Heart left ventricle (tissue), 16 donors: ENCODE measurements at places on chromosomes 2 and 18.

GRCh38 chr2:160332318-160332717, 132.2 kb upstream of the ITGB6 start:
- DNase-seq = peak; percentile 38

GRCh38 chr2:96551605-96552314, 15.2 kb downstream of the ARID5A start:
- no peak for DNase-seq

- peak; percentile 52 for DNase-seq
Measured at GRCh38 chr2:40451918-40452605, at the start of gene SLC8A1. Gene SLC8A1, minus strand, starts transcription at chr2:40452090.

- no peak for DNase-seq
Measured at GRCh38 chr18:26470011-26470637, 78.2 kb downstream of the KCTD1 start.

DNA sequence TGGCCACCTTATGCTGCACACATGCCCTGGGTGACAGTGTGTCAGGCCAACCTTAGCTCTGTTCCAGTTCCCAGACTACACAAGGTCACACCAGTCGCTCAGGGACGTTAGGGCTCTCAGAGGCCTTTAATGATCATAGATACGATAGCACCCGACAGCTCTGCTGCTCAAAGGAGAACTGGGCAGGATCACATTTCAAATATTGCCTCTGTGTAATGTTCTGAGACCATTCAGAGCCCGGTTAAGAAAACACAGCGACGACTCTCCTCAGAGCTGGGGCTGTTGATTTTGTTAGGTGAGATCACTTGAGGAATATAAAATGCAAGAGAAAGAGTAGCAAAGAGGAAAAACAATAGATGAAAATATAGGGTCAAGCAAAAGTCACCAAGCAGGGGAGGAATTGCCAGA, 166.6 kb upstream of the TANK start:
- no peak for DNase-seq

GRCh38 chr2:215301994-215302393, 9.9 kb upstream of the ATIC start:
- DNase-seq = no peak

DNA sequence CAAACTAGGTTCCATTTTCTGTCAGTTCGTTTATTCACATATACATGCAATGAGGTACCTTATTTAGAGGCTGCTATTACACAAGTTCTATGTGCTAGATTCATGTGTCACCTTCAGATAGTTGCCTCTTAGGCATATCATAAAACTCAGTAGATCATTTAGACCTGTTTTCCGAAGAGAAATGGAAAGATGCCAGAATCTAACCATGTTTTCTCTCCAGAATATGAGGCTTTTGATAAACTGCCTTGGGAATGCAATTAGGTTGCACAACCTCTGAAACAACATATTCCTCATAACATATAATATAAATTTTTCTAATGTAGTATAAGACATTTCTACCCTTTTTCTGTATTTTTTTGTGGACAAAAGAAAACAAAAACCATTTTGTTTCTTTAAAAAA, 108.1 kb downstream of the PRPF40A start:
- no peak for DNase-seq

DNA sequence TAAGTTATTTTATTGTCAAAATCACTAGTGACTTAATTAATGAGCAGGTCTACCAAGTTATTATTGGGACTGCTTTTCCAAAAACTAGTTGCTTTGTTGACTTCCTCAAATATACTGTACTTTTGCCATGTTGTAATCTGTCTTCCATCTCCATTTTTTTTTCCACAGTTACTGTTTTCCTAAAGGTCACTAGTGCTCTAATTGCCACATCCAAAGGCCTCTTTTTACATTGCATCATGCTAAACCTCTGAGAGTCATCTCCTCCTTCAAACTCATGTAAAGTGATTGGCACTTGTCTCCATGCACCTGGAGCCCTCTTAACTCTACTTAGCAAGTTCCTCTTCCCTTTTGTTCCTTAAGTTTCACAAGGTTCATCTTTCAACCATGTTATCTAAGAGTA, 11.8 kb downstream of the PMAIP1 start:
- no peak for DNase-seq

DNA sequence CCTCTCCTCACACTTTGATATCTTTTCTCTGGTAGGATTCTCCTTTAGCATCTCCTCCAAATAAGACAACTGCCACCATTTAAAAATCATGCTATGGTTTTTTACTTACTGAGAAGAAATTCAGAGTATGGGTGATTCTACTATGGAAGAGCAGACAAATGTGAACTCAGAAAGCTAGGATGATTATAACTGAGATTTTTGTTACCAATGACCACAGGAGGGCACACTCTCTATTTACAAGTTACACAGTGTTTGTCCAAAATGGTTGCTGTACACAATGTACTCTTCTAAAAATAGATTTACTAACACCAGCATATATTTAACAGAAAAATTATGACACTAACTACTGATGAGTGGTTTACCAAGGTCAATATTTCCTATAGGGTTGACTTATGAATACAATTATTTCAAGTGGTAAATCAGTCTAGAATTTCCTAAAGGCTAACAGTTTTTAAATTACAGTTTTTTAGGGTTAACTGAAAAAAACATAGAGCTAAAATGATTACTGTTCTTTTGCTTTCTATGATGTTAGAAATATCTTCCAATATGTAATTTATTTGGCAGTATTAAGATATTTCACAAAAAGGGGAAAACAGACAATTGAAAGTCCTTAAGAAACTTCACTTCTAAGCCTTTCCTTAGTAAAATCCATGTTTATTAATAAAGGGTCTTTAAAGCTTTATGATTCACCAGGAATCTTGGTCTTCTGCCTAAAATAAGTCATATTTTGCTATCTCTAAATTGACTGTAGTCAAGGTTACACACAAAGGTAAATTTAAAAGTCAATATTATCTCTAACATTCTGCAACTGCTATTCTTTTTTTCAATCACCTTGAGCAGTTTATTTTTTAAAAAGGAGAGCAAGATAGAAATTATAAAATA, 57.2 kb downstream of the MAP4K3 start:
- DNase-seq = peak; percentile 22

DNA sequence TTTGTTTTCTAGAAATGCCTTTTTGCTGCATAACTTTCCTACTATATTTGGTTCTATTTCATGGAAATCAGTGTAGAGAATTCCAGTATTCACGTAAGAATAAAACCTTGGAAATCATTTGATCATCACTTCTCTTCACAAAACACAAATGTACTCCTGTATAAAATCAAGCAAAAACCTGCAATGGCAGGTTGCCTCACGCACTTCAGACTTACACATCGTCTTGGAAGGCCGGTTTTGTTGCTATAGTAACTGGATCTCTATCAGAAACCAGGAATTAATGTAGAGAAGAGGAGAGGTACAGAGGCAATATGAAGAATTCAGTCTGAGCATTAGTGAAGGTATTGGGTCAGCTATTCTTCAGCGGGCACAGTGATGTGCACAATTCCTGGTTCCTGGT, 370.7 kb upstream of the CYRIA start:
- DNase-seq = no peak

GRCh38 chr2:30611583-30611982, 164.5 kb downstream of the LCLAT1 start:
- DNase-seq = no peak

GRCh38 chr2:71064754-71065621, 3.5 kb upstream of the NAGK start:
- no peak for DNase-seq

GRCh38 chr18:41731884-41732283, 223.2 kb upstream of the PIK3C3 start:
- no peak for DNase-seq

- DNase-seq = peak; percentile 23
Measured at GRCh38 chr2:54208364-54209240, 47.4 kb downstream of the TSPYL6 start.

DNA sequence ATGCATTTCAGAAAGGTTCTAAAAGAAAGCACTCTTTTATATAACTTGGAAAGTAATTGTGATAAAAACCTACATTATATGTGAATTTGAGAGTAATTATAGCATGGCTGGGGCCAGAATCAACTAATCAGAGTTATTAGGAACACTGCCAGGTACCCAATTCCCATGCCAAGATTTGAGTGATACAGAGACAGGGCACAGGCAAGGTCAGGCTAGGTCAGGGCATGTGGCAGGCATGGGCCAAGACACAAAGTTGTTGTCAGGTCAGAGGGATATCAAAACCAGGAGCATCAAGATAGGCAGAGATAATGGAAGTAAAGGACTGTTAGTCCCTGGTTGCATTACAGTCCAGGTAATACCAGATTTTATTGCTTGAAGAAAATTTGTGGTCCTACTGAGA, 87.4 kb downstream of the MYO3B start:
- no peak for DNase-seq

DNA sequence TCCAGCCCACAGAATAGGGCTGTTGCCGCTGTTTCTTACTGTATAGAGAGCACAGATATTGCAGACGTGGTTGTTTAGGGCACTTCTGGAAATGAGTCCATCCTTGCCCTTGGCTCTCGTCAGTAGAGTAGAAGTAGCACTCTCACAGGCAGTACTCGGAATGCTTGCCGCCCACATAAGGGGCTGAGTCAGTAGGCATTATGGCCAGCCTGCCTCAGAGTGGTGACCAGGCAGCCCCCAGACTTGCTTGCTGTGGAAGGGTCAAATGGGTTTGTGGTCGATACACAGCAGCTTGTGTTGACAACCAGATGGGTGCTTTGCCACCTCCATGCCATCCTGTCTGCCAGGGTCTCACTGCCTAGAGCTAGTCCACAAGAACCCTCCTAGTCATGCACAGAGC, 38.7 kb downstream of the PLEKHB2 start:
- no peak for DNase-seq

GRCh38 chr2:11079136-11079824, 76.0 kb upstream of the SLC66A3 start:
- DNase-seq = no peak

DNA sequence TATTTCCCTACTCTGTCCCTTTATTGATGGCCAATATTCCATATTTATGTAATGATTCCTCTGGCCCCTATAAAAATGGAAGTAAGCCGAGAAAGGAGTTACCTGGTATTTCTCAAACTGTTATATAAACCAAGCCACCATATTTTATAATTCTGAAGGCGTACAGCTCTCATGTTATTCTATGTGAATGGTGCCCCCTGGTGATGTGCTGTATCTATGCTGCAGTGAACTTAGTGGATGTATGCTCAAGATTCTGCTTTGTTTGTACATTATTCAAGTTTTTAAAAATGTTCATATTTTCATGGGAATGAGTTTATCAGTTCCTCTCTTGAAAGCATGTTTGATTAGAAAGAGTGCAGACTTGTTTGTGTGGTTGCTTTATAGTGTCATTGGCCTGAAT, 194.5 kb upstream of the LRRTM1 start:
- peak; percentile 39 for DNase-seq

GRCh38 chr2:38873763-38874162, 2.0 kb downstream of the DHX57 start:
- no peak for DNase-seq

DNA sequence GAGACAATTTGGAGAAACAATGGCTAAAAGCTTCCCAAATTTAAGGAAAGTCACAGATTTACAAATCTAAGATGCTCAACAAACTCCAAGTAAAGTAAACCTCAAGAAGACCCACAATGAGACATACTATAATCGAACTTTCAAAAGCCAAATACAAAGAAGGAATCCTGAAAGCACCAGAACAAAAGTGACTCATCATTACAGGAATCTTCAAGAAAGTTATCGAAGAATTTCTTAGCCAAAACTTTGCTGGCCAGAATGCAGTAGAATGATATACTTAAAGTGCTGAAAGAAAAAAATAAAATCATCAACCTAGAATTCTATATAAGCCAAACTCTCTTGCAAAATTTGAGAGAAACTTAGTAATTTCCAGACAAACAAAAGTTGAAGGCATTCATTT, 106.5 kb upstream of the TMEM200C start:
- no peak for DNase-seq

GRCh38 chr18:23049698-23050373, 85.4 kb upstream of the CABLES1 start:
- DNase-seq = no peak

- peak; percentile 91 for DNase-seq
Measured at GRCh38 chr2:95121407-95122196, at the start of gene MRPS5. Gene MRPS5, minus strand, starts transcription at chr2:95121808. Its CDS starts 17 bp downstream, at chr2:95121791.

DNA sequence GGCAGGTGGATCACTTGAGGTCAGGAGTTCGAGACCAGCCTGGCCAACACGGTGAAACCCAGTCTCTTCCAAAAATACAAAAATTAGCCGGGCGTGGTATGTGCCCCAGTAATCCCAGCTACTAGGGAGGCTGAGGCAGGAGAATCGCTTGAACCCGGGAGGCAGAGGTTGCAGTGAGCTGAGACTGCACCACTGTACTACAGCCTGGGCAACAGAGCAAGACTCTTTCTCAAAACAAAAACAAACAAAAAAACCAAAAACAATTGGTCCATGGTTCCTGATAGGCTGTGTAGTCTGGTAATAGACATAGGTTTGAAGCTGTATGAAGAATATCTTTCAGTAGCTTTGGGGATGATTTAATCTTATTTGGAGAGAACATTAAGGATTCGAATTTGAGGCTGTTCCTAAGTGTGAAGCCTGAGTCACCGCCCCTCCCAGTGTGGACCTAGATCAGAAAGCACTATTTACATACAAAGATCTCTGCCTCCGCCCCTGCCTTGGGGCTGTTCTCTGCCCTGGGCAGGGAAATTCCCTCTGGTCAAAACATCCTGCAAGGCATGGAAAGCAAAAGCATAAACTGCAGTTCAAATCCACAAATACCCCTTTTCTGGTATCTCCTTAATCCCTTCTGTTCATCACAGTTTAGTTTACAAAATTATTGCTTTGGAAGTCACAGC, 52.8 kb upstream of the PMAIP1 start:
- DNase-seq = no peak

DNA sequence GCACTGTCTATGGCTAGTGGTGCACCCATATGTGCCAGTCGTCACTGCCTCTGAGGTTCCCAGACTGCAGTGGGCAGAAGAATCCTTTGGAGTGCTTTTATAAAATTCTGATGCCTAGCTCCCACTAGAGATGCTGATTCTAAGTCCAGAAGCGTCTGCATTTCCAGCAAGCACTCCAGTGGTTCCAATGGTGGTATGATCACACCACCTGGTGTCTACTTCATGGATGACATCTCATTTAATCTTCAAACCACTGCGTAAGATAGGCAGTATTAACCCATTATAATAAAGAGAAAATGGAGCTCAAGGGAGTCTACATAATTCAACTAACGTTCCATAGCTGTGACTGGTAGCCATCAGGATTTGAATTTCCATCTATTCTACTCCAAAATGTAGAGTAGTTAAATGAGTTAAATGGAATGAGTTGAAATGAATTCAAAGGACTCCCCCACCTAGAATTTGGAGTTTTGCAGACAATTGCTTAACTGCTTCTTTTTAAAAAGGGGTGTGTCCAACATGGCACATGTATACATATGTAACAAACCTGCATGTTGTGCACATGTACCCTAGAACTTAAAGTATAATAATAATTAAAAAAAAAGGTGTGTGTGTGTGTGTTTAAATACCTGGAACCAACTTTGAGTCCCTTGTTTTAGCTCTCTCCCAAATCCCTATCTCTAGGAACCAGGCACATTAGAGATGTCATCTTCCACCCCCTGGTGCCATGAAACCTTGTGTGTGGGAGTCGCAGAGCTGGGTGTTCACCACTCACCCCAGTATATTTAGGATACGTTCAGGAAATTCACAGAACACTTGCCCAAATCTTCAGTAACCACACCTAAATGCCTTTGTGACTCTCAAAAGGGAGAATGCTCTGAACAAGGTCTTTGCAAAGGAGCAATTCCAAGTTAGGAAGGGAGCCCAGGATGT, 14.1 kb downstream of the LAMA3 start:
- no peak for DNase-seq
